GM04504 (cell line): ENCODE measurements at places on chromosomes 3 and 15.
A peak's percentile ranks its signal among the peaks of the same experiment; 100 is the strongest.

- peak; percentile 9 for DNase-seq
These were observed 60.8 kb upstream of the ARHGEF3 start for GRCh38 chr3:56862352-56863062.

DNA sequence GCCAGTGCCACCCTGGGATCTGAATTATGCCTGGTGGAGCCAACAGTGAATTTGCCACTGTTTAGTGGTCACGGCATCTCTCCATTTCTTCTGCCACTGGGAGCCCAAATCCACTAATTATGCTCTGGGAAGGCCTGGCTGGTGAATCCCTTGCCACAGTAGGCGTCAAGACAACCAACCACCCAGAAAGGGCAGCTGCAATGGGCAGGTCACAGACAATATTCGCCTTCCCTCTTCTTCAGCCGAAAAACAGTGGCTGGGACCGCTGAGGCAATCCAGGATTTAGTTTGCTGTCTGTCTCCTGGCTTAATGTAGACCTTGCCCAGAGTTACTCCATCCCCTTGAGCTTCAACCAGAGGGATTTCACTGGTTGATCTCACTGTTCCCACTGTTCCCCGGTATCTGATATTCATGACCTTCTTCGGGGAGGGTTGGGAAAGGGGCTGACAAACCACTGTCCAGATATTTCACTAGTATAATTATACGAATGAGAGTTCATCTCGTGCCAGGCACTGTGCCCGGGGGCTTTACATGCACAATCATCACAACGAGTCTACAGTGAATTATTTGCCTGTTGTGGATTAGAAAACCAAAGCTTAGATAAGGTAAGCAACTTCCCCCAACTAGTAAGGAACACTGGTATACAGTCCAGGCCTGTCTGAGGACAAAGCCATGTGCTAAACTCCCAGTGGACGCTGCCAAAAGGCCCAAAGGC lies 49.9 kb upstream of the RAB6B start:
- DNase-seq, result no peak

GRCh38 chr15:71060983-71061382 lies 54.3 kb upstream of the THSD4 start:
- no peak for DNase-seq

DNA sequence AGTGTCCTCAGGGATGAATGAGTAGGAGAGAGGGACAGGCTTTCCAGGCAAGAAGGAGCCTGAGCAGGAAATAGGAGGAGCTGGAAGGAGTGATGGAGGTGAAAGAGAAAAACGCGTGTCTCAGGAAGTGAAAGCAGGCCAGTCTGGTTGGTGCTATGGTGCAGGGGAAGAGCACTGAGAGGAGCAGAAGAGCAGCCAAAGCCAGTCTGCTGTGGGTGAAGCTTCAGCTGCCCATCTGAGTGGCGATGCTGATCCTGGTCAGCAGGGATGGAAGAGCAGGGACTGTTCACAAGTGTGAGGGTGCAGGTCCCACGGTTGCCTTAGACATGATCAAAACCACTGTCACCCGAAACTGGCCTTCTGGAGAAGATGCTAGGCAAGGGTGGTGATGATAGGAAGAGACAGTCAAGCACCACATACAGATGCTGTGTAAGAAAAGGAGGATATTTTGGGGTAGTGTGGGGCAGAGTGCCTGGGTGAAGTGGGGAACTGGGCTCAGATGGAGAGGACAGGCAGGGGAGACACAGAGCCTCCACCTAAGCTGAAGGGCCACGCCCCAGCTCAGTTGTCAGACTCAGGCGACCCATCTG lies 5.5 kb upstream of the KY start:
- DNase-seq, result no peak

DNA sequence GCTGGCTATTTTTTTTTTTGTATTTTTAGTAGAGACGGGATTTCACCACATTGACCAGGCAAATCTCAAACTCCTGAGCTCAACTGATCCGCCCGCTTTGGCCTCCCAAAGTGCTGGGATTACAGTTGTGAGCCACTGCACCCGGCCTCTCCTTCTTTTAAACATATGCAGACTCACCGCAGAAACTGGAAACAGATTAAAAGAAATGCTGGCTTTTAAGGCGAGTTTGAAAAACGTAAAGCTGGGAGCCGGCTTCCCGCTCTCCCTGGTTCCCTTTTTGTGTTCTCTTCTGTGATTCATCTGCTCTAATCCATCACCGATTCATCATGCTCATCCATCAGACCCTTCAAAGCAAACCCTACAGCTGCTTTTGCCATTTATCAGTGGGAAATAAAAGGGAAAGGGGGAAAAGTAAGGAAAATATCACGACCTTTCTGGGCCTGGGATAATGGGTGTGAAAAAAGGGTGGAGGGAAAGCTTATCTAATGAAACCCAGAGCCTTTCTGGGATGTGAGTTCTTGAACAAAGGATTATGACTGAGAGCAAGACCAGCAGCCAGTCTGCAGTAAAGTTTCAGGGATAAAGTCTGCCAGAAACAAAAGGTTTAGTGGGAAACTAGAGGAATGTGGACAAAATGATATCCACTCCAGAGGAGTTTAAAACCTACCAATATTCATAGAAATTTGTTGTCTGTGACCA lies 92.3 kb upstream of the LRIG1 start:
- DNase-seq, result no peak

- DNase-seq, result no peak
These were observed 44.0 kb downstream of the BFSP2 start for GRCh38 chr3:133443649-133444422.

DNA sequence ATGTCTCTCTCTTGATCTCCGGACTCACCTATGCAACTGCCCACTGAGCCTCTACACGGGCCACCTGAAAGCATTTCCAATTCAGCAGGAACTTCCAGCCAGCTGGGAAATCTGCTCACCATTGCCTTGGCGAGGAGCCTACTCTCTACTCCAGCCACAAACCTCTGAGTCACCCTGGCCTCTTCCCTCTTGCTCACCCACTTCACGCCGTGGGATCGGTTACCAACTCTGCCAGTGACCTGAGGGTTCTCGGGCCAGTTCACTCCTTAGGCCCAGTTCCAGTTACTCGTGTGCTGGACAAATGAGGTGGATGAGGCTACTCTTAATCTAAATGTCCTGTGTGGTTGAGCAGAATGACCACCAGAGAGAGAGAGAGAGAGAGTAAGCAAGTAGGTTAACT lies 70.1 kb downstream of the CEMIP start:
- DNase-seq, result peak; percentile 84

GRCh38 chr3:179840985-179841384 lies 188.1 kb downstream of the USP13 start:
- DNase-seq, result no peak

GRCh38 chr3:64150623-64151207 lies 74.6 kb downstream of the PRICKLE2 start:
- DNase-seq, result peak; percentile 72

DNA sequence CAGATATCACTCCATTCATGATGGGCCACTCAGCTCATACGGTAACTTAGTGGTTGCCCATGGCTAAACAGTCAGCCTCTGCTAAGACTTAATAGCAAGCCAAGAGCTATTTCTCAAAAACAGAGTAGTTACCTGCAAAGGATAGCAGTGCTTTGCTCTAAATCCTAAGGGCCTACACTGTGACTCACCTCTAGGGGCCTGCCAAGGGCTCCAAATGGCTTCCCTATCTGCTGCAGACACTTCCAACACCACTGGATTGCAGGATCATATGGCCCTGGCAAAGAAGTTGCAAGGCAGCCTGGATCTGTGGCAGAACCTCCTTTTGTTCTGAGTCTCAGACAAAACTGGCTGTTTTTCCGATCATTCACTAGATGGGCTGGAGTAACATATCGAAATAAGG lies 17.8 kb downstream of the CGGBP1 start:
- DNase-seq, result no peak

DNA sequence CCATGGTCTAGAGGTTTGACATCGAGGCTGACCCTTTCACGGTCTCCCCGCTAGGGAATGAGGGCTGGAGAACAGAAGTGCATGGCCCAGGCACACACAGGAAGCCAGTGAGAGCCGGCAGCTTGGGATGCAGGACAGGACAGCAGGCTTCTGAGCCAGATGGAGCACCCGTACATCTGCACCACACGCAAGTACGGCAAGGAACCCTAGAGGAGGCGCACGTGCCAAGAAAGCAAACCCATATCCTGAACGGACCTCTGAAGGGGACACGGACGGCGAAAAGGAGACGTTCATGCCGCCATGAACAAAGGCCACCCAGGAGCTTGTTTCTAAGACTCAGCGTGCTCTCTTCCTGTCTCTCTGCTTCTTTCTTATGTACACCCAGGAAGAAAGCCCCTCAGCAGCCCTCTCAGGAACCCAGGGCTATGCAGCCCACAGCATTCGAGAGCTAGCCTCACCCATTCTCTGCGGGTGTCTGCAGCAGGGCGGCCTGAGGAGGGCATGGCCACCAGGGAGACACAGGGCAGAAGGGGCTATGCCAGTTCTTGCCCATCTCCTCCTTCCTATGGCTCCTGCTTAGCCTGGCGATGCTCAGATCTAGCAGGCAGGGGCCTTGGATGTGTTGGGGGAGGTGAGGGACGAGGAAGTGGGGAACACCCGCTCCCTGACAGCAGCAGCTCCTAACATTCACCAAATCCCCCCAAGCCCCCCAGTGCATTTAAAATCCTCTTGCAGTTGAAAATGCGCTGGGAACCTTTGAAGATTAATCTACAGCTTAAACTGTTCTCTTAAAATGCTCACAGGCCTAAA lies 81.3 kb downstream of the PCSK6 start:
- no peak for DNase-seq

DNA sequence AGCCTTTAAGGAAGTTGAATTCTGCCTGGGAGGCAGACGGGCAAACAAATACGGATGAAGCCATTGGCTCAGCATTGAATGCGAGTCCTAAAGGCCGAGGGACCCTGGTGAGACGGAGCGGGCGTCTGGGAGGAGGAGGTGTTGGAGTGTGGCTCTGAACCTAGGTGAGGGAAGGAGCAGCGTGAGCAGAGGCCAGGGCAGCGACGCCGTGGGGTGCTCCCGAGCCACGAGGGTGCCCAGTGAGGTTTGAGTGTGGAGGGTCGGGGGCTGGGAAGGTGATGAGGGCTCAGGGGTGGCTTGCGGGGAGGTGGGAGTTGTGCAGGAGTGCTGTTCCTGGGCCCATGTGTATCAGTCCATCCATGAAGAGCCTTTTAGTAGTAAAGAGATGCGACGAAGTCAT lies 17.0 kb downstream of the CORO2B start:
- DNase-seq, result no peak

DNA sequence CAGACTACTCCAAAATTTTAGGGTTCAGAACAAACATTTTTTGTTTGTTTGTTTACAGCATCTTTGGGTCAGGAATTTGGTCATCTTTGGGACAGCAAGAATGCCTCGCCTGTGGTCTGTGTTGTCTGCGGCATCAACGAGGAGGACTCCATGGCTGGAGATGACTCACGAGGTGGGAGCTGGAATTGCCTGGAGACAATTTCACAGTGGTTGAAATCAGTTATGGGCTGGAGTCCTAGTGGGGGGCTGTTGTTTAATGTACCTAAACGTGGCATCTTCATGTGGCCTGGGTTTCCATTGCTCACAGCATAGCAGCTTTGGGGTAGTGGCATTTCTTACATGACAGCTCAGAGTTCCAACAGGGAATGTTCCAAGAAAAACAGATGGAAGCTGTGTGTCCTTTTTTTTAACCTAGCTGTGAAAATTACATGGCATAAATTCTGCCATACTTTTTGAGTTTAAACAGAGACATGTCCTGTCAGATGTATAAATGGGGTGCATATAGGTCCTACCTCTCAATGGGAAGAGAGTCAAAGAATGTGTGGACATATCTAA lies 507.3 kb upstream of the CBLB start:
- no peak for DNase-seq

DNA sequence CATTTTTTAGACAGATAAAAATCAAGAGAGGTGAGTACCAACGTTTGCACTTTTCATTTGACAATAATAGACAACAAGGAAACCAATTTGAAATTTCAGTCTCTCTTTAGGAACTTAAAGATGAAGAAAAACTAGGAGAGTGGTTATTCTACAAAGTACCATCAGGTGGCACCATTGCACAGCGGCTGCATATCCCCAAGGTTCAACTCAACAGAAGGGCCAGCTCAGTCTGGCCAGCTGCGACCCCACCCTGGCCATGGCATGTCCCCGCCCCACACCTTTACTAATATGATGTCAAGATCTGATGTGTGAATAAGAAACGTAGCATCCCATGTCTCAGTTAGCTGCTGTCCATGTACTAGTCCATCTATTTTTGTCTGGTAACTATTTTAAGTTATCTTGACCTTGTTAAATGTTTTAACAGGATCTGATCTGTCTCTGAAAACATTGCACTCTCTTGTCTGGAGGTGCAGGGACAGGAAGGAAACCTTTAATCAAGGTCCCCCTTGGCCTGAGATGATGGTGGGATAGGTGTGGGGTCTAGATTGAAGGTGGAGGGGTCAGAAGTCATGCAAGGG lies 35.5 kb upstream of the CGNL1 start:
- no peak for DNase-seq

DNA sequence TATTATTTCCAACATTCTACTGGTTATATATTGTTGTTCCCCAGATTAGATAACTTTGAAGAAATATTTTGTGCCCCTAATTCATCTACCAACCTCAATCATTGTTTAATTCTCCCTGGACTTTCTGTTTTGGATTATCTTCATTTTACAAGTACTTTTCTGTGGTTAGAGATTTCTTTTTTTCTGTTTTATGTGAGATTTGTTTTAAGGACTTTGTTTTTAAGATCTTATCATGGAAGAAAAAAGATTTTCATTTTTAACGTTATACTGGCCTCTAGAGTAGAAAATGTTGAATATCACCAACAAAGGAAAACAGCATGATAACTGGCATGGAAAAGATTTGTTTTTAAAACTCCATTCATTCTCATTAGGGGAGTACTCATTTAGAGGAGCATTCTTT lies 210.9 kb upstream of the KCNMB2 start:
- DNase-seq, result peak; percentile 26

DNA sequence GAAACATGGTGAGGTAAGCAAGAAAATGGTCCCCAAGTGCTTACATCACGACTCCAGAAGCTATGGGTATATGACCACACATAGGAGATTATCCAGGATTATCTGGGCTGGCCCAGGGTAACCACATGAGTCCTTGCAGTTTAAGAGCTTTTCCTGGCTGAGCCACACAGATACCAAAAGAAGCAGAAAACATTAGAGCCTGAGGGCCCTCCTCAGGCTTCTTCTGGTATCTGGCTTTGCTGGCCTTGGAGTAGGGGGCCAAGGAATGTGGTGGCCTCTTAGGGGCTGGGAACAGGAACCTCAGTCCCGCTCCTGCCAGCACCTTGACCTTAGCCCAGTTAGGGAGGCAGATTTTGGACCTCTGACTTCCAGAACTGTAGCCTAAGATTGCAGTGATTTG lies 259.1 kb downstream of the KCNMB2 start:
- DNase-seq, result no peak

GRCh38 chr15:56775641-56776040 lies 42.3 kb upstream of the ZNF280D start:
- no peak for DNase-seq

GRCh38 chr15:57033715-57034439 lies 115.4 kb downstream of the TCF12 start:
- no peak for DNase-seq

- DNase-seq, result no peak
These were observed 129.5 kb upstream of the ACP3 start for GRCh38 chr3:132187746-132188145.
